Stimulated activated CD8-positive, alpha-beta memory T cell treated with anti-CD3 and anti-CD28 coated beads, Interleukin-4, amount 100 ng/mL, for 48 hours (primary cell): ENCODE measurements at places on chromosomes 3 and 15.

DNA sequence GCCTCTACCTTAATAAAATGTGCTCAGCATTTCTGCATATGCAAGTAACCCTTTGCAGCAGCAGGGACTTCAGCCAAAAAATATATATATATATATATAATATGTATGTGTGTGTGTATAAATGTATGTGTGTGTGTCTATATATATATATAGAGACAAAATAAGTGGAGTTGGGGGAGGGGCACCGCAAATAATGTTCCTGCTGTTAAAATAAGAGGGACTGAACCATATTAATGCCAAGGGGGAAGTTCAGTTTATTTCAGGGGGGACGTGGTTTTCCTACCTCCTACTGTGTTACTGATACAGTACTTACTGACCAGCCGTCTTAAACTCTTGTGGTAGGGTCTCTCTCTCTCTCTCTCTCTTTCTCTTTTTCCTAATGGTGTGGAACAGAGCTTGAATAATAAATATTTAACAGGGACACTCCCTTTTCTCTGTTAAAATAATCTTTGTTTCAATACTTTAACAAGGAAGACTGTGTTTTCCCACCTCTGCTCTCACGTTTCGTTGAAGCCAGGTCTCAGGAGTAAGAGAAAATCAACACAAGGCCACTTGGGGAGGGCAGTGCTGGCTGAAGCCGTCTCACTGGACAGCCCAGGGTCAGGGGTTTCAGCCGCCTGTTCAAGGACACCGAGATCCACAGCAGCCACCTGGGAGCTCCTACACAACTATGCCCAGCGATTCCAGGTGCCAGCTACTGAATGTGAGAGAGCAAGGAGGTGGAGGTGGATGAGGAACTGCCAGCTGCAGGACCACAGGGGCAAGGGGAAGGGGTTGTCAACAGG, 42.8 kb upstream of the ADAMTSL3 start:
- DNase-seq, result no peak

- no peak for DNase-seq
These were observed 264.4 kb downstream of the ZPLD1 start for GRCh38 chr3:102699104-102699818.

DNA sequence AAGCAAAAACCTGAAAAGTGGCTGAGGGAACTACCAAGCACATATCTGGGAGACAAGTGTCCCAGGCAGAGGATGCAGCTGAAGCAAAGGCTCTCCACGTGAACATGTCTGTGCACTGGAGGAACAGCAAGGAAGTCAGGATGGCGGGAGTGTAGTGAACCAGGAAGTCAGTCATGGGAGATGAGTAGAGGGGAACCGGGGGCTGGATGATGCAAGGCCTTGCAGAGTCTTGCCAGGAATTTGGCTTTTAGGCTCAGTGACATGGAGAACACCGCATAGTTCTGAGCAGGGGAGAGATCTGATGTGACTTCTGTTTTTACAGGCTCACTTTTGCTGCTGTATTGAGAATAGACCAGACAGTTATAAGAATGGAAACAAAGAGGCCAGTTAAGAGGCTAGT, 19.0 kb downstream of the C2CD4A start:
- no peak for DNase-seq

DNA sequence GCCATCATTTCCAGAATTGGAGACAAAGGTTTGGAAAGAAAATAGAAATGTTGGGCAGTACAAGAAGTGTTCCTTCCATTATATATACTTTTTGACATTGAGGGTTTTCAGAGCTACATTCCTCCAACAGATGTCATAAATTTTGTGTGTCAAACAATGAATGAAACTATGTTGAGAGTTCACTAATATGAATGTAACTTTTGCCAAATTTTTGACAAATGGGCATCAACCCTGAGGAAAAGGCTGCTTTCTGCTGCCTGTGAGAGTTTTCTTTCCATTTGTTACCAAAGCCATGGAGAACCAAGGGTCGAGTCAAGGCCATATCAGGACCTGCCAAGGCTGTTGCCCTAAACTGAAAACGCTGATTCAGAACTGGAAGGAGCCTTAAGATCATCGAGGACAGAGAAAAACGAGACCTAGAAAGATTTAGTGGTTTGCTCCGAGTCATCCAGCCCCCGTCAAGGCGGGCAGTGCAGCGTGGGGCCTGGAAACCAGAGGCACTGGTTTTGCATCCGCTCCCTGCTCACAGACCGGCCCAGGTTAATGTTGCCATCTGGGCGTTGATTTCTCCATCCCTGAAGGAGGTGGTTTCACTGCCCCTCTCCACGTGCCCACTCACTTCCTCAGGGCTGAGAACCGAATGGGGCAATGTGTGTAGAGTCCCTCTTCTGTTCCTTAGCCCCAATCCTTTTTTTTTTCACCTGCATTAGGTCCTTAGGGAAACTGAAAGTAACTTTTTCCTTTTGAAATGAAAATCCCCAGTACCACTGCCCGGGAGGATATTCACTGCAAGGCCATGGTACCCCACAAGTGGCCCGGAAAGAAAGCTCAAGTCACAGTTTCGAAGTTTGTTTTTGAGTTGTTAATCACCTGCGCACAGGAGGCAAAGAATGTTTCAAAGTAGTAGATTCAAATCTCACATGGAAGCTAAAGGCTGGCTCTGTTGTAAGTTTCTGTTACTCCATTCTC, 32.8 kb downstream of the TPM1 start:
- DNase-seq, result no peak

- DNase-seq, result no peak
These were observed 22.6 kb downstream of the VGLL3 start for GRCh38 chr3:86968244-86968932.

GRCh38 chr3:55218577-55218976, 268.5 kb downstream of the WNT5A start:
- DNase-seq, result no peak
